NCI-H510A treated with DMSO at 0.1 percent for 48 hours (cell line): ENCODE measurements at places on chromosomes 3 and 15.

DNA sequence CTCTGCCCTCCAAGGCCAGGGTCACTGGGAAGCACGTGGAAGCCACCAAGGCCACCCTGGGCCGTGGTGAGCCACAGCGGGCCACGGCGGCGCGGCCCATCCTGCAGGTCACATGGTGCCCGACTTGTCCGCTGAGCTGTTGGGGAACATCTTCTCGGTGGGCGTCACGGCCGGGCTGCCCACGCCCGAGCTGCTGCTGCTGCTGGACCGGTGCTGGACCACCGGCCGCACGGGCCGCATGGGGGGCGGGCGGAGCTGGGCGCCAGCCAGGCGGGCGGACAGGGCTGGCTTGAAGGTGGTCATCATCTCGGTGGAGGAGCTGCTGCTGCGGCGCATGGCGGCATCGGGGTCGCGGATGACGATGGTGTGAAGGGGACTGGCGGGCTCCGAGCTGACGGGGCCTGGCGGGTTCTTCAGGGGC, 22.1 kb upstream of the RAD18 start:
- no peak for DNase-seq

GRCh38 chr3:172562871-172563865, 39.9 kb upstream of the TNFSF10 start:
- no peak for DNase-seq

GRCh38 chr15:44033894-44034293, 161.2 kb downstream of the FRMD5 start:
- no peak for DNase-seq

DNA sequence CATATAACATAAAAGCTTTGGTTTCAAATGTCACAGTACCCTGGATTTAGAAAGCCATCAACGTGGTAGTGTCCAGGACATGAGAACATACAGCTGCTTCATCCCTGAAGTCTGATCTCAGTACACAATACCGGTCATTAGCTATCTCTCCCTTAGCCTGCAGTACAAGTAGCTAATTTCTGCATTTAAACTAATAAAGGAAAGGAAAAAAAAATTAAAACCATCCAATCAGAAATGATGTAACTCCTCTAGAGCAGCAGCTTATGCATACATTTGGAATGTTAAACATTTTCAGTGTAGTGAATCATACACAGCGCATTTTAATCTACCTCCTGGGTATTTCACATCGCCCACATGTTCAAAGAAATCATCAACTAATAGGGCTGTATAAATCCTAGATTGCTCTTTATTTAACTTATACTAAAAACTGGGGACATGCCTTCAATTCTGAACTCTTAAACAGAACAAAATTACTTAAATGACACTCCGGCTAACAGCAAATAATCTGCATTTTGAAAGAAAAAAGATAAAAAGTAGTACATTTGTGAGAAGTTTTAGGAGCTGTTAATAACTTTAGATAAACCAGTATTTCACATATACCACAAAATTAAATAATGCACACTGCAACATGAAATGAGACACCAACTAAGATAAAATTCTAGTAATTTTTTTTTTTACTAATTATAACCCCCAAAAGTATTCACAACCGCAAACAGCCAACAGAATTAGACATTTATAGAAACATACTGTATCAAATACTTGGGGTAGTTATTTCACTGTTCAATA, 3.7 kb downstream of the IGF2BP2 start:
- peak; percentile 26 for DNase-seq

GRCh38 chr3:195809291-195809785, 2.4 kb downstream of the MUC4 start:
- no peak for DNase-seq

GRCh38 chr3:177596248-177596815, 399.1 kb upstream of the TBL1XR1 start:
- no peak for DNase-seq

DNA sequence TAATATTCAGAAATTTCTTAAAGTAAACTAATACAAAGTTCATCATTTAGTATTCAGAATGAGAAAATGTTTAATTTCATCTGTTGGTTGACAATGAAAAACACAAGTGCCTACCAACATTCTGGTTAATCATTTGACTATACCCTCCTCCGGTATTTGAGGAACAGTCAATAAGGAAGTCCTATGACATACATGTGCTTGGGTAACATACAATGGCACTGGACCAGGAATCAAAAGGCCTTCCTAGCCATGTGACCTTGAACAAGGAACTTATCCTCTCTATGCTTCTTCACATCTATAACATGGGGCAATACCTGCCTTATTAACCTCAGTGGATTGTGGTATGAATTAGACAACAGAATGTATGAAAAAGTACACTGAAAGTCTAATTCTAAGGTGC, 65.8 kb downstream of the ZNF280D start:
- DNase-seq = no peak

DNA sequence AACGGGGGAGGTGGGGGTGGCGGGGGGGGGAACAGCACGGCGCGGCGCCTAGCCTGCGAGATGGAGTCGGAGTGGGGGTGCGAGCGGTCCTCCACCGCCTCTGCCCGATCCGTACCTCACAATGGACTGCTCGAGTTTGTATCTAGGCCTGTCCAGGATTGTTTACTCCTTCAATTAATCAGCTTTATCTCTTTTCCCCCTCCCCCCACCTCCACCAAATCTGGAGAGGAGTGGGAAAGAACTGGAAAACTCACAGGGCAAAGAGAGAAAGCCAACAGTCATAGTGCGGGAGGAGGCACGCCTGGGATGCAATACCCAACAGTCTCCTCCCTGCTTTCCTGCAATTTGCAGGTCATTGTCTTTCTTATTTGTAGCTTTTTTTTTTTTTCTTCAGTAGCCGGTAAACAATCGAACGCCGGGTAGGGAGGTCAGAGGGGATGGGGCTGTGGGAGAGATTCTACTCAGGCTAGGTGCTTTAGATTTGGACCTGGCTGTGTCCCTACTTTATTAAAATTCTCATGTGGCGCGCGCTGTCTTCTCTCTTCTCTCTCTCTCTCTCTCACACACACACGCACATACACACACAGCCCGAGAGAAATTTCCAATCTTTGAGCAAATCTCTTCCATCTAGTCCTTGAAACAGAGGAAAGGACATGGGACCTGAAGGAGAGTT, 6.9 kb upstream of the MEIS2 start:
- no peak for DNase-seq

DNA sequence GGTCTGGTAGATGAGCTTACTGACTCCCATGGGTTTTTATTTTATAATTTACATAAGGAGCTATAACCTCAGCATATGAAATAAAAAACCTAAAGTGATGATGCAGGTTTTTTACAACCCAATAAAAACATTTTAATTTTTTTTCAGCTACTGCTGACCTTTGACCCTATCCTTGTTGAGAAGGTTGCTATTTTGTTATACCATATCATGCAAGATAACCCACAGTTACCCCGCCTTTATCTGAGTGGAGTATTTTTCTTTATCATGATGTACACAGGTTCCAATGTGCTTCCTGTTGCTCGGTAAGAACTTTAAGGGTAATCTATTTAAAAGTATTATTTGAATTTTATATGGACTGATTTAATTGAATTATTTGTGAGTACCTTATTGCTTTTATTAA, 70.8 kb downstream of the DNAJC13 start:
- no peak for DNase-seq

GRCh38 chr3:181189556-181189955, 200.0 kb upstream of the DNAJC19 start:
- no peak for DNase-seq

GRCh38 chr15:70209499-70209898, 111.8 kb upstream of the TLE3 start:
- DNase-seq = no peak

DNA sequence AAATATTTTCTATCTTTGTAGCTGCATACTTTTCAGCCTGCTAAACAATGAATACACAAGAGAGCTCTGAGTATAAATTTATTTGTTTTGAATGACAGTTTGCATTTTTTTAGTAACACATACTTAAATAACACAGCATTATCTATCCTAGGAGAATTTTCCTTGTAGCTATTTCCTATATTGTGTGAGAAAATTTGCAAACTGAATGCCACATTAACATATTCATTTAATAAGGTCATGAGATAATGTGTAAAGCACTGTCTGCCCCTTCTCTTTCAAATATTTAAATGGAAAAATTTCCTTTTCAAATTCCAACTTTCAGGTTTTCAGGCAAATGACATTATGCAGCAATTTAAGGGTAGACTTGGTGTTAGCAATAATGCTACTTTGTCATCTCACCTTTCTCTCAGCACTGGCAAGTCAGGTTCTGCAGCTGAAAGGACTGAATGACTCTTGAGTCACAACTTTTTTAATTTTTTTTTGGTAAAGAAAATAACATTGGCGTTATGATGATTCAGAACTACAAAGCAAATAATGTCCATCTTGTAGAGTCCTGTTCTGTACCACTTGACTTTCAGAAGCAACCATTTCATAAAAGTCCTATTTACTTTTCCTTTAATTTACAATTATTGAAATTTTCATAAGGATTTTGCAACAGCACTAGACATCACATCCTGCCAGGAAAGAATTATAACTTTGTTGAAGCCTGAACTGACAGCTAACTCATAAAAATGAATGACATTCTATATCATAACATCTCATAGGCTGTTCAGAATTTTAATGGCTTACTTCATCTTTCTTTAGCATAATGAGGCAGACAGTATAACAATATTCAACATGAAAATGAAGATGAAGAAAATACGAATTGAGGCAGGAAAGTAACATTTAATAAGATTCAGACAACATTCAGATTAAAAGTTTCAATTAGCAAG, 681.6 kb upstream of the SEMA6D start:
- no peak for DNase-seq

DNA sequence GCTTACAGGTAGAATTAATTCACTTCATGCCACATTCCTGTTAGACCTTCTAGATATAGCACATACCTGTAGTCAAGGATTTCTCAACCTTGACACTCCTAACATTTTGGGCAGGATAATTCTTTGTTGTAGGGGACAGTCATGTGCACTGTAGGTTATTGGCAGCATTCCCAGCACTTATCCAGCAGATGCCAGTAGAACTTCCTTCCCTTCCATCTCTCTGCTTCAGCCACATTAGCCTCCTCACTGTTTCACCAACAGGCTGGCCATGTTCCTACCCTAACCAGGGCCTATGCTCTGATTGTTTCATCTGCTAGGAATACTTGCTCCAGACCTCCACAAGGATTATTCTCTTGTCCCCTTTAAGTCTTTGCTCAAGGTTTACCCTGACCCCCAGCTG, 68.0 kb upstream of the STAC start:
- DNase-seq = no peak

- DNase-seq = no peak
These were observed 129.1 kb upstream of the SMAD3 start for GRCh38 chr15:66936109-66936860.

- DNase-seq = peak; percentile 40
These were observed 752 bp downstream of the CEP63 start for GRCh38 chr3:134486577-134487041.

- no peak for DNase-seq
These were observed 68.6 kb downstream of the FILIP1L start for GRCh38 chr3:100045696-100046095.

DNA sequence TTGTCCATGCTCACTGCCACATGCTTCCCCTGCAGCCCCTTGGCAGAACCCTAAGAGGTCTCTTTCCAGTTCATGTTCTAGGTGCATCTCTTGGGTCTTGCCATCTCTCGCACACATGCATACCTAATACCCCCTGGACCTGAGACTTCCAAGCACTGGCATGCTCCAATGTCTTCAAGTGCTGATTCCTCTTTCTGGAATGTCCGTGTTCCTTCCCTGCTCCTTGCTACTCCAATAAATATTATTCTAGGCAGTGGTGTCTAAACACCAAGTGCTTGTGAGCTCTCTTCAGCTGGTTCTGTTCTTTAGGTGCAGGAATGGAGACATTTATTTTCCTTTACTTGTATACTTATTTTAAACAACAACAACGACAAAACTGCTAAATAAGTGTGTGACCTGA, 370.1 kb downstream of the LPP start:
- no peak for DNase-seq

- peak; percentile 15 for DNase-seq
These were observed 213.7 kb downstream of the PDCD6IP start for GRCh38 chr3:34012102-34012461.

DNA sequence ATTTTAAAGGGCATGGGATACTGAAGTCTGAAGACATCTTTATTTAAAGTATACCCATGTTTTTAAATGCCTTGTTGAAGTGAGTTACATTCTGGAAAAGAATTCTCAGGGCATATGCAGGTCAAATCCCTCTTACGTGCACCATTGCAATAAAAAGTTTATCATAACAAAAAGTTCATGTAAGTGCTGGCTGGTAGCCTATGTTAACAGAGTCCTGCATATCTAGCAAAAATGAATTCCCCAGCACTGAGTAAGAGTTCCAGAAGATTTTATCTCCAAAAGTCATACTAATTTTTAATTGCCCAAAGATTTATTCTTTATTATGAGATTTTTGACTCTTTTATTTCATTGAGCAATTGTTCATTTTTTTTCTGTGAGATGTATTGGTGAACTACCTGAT, 104.7 kb upstream of the ROBO1 start:
- no peak for DNase-seq

DNA sequence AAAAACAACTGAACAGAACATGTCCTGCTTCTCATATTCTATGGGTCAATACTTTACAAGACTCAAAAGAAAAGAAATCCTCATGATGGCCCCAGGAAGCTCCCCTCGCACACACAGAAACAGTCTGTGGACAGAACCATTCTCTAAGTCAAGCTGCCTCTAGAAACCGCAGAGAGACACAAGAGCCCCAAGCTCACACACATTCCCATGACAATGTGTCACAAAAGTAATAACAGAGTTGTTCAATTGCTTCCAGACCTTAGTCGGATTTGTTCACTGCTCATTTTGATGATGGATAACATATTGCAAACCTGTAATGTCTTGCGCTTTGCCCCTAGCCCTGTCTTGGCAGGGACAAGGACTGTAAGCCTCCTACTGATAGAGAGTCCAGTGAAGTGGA, 60.9 kb downstream of the UMPS start:
- DNase-seq = no peak

DNA sequence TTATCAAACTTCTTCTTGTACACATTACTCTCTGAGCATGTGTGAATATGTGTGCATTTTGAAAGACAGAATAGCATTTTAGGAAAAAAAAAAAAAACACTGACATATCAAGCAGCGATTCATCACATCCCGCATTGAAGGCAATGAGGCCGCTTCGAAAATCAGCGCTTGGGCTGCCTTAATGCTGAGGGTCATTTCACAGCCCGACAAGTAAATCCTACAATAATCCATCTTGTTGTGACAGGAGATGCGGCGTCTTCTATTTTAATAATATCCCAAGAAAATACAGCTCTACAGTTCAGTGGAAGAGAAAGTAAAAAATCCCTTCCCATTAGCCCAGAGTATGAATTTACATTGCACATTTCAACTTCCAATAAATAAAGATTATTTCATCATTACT, 389.2 kb upstream of the GRM7 start:
- DNase-seq = no peak

DNA sequence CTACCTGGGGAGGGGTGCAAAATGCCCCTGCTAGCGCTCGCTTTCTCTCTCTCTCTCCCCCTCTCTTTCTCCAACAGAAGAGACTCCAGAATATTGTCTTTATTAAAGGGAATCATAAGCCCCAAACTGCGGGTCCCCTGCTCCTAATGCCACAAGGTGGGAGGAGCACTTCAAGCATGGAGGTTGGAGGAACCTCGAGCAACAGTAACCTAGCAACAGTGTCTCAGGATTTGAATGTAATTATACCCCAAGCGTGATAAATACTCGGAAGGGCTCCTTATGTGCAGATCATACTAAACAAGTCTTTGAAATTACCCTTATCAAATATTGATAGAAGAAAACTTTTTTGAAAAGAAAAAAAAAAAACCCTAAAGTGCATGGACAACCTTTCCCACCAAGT, 582.2 kb upstream of the PPP2R3A start:
- no peak for DNase-seq
